ENCODE measurements at places on chromosomes 7 and 10.

DNA sequence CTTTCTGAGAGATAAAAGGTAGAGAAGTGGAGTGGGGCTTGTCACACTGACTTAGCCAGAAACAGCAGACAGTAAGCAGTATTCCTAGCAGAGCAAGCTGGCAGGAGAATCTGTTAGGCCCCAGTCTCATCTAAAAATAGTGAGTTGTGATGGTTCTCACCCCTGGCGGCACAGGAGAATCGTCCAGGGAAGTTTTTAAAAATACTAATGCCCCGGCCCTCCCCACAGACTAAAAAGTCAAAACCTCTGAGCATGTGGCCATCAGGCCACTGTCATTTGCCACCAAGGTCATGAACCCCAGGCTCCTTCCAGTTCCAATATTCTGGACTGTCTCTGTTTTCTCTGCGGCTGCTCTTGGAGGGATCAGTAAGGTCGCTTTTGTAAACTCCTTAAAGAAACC lies 34.0 kb downstream of the LYZL1 start:
- DNase-seq: no peak

DNA sequence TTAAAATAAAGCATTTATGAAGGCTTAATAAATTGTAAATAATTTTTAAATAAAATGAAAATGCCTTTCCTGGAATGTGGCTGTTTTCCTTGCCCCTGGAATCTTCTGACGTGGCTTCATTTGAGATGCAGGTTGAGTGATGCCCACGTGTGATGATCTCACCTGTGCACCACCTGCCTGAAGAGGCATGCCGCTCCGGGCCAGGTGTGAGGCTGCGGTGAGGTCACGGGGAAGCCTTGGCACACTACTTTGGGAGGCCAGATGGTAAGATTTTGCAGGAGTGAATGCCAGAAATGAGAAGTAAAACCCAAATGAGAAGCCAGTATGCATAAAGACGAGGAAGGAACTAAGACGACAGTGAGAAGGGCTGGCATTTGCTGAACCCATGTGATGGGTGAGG lies 36.2 kb downstream of the GOT1 start:
- DNase-seq: no peak

- no peak for DNase-seq
These were observed 154.4 kb upstream of the AKR1E2 start for GRCh38 chr10:4671451-4672145.

DNA sequence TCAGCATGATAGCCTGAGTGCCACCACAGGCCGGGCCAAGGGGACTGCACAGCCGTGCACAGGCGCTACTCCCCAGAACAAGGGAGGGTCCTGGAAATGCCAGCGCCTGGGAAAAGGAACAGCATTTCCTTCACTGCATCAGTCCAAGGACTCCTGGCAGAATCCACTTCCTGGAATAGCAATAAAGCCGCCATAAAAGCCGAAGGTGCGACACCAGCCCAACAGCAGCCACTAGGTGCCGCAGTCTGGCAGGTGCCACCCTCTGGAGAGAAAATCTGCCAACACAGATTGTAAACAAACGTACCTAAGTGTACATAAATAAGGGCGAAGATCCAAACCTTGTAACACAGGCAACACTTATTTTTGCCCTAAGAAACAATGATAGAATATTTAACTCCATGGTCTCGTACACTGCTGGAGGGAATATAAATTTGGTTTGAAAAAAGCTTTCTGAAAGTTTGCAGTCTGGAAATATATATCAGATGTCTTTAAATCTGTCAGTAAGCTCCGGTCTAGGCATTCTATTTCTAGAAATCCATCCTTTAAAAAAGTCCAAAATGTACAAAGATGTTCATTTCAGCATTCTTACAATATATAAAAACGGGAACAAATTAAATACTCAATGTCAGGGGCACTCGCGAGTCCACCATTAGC lies 22.2 kb downstream of the VOPP1 start:
- DNase-seq: no peak

DNA sequence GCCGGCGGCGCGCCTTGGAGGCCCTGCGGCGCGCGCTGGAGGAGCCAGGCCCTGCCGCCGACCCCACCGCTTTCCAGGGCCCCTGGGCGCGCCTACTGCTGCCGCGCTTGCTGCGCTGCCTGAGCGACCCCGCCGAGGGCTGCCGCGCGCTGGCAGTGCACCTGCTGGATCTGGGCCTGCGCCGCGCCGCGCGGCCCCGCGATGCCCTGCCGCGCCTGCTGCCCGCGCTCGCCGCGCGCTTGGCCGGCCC lies 280 bp downstream of the DNAAF5 start:
- no peak for DNase-seq

DNA sequence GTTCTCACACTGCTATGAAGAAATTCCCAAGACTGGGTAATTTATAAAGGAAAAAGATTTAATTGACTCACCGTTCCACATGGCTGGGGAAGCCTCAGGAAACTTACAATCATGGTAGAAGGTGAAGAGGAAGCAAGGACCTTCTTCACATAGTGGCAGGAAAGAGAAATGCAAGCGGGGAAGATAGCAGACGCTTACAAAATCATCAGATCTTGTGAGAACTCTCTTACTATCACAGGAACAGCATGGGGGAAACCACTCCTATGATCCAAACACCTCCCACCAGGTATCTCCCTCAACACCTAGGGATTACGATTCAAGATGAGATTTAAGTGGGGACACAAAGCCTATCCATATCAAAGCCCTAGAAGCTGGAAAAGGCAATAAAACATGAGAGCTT lies 130.8 kb downstream of the MDFIC start:
- no peak for DNase-seq

GRCh38 chr10:113028456-113029440 lies 78.7 kb downstream of the TCF7L2 start:
- DNase-seq: no peak

GRCh38 chr7:24395512-24395911 lies 111.5 kb downstream of the NPY start:
- no peak for DNase-seq

DNA sequence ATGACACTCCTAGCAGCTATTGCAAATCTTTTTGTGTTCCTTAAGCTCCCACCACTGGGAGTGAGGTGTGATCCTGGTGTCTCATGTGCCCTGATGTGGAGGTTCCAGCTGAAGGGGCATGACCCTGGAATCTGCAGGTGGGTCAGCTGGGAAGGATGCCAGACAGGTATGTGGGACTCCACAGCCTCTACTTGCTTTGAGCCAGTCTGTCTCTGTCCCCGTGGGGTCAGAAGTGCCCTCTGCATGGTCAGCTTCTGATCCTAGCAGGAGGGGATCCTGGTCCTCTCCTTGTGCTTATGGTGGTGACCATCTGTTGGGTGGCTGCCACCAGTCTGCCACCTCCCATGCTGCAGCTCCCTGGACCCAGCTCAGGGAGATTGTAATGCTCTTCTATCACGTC lies 51.1 kb upstream of the COMTD1 start:
- DNase-seq: no peak

GRCh38 chr7:25389489-25390106 lies 161.3 kb upstream of the NPVF start:
- peak; percentile 36 for DNase-seq

- no peak for DNase-seq
These were observed 27.7 kb downstream of the ANKRD26 start for GRCh38 chr10:27072436-27073114.

- no peak for DNase-seq
These were observed 97.4 kb upstream of the DIP2C start for GRCh38 chr10:786633-787474.

DNA sequence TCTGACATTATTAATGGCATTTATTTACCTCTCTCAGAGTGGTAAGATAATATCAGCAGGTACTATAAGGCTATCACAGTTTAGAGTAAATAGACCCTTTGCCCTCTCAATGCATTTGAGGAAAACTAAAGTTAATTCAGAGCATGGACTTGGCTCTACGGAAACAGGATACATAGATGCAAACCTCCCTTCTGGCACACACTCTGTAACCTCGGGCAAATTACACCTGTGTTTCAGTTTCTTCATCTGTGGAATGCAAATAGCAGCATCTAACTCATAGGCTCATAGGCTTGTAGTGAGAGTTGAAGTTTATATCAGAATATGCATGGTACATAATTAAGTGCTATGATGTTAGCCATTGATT lies 5.6 kb downstream of the RAPGEF5 start:
- DNase-seq: no peak

- no peak for DNase-seq
These were observed 261.3 kb downstream of the PARD3 start for GRCh38 chr10:34553747-34554146.

DNA sequence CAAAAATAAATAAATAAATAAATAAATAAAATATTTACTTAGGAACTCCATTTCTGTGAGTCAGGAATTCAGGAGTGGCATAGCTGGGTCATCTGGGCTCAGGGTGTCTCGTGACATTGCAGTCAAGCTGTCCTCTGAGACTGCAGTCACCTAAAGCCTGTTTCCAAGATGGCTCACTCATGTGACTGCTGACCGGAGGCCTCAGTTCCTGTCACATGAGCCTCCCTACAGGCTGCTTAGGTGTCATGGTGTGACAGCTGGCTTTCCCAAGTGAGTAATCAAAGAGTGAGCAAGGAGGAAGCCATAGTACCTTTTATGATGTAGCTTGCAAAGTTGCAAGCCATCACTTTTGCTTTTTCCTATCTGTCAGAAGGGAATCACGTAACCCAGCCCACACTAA lies 128.6 kb upstream of the KCTD7 start:
- DNase-seq: no peak

DNA sequence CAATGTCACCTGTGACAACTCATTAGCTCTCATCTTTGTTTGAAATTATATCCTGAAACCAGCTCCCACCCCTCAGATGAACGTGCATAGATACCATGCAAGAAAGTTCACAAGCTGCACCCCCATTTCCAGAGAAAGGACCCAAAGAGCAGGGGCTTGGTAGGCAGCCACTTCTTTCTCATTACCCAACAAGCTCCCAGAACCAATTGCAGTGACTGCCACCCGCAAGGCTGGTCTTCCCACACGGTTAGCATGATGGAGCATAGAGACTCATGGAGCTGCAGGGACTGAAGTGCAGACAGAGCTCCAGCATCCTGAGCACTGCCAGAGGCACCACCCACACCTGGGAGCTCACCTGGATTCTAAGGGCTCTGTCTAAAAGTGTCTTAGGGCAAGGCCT lies 28.5 kb downstream of the FRMPD2 start:
- DNase-seq: no peak

DNA sequence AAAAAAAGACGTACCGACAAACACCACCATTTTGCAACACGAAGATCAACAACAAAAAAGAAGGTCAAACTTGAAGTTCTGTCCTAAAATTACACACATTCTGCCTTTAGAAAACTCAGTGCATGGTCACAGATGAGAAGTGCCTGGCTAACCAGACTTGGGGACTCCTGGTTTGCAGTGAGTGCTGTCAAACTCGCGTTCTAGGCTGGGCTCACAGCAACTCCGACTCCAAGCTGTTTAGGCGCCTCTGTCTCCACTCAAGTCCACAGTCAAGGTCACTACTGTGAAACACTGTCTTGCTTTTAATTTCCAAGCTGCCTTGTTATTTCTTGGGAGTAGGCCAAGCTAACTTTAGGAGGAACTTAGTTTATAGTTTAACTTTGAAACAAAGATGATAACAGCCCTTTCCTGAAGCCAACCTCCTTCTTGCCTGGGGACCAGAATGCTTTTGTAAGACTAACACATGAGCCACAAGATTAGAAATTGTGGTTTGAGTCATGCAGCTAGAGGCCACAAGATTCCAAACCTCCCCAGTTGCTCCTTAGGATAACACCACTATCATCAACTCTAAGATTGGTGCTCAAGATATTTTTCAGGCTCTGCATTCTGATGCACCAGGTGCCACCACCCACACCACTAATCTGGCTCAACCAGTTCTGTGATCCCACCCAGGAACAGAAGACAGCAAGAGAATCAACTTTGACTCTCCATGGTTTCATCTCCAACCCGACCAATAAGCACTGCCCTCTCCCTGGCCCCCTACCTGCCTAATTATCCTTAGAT lies 1.1 kb upstream of the DNAAF5 start:
- no peak for DNase-seq

Data from astrocyte of the cerebellum (primary cell).